ENCODE measurements at places on chromosomes 4 and X. TPM values are rescaled to one million over a fixed set of nuclear protein-coding genes. Genes with fewer than 3 reads are reported as not detected.

UGT2A3 gene
- total RNA-seq: not detected

OTUD6A gene
- total RNA-seq: not detected

ANXA3 gene
- 6.9 TPM for total RNA-seq

ZCCHC12 gene
- total RNA-seq: not detected

SPATA18 gene
- total RNA-seq: 0.21 TPM

HSFX4 gene
- total RNA-seq: not detected

IL3RA gene
- 0.73 TPM for total RNA-seq

HGFAC gene
- total RNA-seq: not detected

APELA gene
- total RNA-seq: not detected

PRPS2 gene
- 118 TPM for total RNA-seq

KLHL2 gene
- total RNA-seq: 32.1 TPM

SUPT20HL1 gene
- total RNA-seq: not detected

- DNase-seq: no peak
Measured at GRCh38 chrX:130654409-130654950, 248.5 kb downstream of the ENOX2 start.

DNA sequence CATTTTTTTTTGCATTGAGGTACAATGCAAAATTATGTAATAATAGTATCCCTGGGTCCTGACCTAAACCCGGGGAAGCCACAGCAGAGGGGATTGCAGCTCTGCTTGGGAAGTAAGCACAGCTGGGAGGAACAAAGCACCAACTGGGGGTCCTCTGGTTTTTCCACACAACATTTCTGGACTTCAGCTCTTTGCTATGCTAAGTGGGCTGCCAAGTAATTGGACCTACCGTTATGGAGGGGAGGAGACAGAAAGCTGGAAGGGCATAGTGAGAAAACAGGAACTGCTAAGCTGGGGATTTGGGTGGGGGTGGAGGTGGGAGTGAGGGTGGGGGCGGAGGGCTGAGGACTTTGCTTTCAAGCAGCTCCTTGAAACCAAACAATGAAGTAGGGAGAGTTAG, 183.3 kb downstream of the ZIC3 start:
- DNase-seq: no peak

GRCh38 chr4:153161226-153161963, 42.8 kb upstream of the TRIM2 start:
- no peak for DNase-seq

DNA sequence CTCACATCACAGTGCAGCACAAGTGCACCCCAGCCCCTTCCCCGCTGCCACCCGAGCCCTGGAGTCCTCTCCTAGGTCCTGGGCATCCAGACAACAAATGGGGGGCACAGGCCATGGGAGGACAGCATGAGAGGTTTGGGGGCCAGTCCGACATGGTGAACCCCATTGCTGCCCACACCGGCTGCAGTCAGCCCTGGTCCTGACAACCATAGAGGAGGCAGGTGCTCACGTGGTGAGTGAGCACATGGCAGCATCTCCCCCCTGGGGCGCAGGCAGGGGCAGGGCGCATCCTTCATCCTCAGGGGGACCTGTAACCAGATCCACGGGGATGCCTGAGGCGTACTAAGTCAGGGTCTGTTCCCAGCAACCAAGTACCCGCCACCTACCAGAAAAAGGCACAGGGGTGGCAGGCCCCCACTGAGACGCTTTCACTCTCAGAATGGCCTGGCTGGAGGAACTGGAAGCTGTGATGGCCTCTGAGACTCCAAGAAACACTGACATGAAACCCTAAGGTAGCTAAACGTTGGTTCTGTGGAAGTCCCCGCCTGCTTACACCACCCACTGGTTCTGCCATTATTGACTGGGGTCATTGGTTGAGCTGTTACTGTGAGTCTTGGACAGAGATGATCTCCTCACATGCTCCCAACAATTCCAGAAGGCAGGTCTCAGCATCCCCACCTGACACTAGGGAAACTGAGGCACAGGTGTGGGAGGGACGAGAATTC, 6.5 kb downstream of the ZFYVE28 start:
- no peak for DNase-seq

GRCh38 chr4:10024303-10024702, 3.0 kb upstream of the SLC2A9 start:
- DNase-seq: no peak

- DNase-seq: no peak
Measured at GRCh38 chrX:81120258-81120935, 81.3 kb downstream of the HMGN5 start.

DNA sequence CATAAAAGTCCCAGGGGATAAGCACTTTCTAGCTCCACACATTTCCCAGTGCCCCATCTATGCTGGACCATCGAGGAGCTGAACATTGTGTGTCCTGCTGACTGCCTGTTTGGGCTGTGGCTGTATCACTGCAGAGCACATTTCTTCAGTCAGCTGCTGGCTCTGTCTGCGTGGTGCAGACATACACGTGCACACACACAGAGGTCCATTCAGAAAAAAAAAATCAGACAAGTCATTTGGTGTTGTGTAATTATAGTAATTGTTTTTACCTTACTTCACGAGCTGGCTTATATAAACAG, 1.1 kb upstream of the PDLIM3 start:
- DNase-seq: no peak

DNA sequence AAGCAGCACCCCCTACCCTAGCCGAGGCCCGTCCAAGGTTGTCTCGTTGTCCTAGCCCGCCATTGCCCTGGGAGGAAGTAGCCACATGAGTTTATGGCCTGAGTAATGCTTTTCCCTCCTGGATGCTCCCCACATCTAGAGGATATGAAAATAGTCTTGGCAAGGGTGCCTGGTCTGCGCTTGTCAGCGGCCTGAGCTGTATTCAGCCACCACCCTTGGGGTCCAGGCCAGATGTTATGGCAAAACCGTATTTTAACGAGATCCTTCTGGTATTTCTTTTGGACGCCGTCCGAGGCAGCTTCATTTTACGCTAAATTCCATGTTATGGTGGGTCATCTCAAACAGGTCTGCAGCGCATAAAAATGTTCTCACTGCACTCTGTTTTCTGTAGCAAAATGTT, 89.3 kb downstream of the GPR143 start:
- no peak for DNase-seq

- no peak for DNase-seq
Measured at GRCh38 chr4:92969650-92970379, 666.0 kb downstream of the GRID2 start.

DNA sequence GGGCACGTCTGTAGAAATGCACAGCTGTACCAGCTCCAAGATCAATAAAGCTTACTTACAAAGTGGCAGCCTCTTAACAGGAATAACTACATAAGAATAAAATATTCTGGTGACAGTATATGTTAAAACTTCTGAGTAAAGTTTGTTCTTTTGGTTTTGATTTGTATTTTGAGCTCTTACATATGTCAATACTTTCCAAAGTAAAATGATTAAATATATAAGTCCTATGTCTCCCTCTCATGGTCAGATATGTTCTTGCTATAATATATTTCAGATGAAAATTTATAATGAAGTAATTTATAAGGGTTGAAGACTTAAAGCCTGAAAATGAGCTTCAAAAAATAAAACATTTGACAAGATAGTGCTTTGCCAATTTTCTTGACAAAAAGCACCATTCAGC, 254.4 kb downstream of the NPFFR2 start:
- no peak for DNase-seq

- no peak for DNase-seq
Measured at GRCh38 chr4:103067841-103068547, 8.6 kb downstream of the SLC9B2 start.

- DNase-seq: no peak
Measured at GRCh38 chr4:183154701-183155391, 55.8 kb downstream of the WWC2 start.

DNA sequence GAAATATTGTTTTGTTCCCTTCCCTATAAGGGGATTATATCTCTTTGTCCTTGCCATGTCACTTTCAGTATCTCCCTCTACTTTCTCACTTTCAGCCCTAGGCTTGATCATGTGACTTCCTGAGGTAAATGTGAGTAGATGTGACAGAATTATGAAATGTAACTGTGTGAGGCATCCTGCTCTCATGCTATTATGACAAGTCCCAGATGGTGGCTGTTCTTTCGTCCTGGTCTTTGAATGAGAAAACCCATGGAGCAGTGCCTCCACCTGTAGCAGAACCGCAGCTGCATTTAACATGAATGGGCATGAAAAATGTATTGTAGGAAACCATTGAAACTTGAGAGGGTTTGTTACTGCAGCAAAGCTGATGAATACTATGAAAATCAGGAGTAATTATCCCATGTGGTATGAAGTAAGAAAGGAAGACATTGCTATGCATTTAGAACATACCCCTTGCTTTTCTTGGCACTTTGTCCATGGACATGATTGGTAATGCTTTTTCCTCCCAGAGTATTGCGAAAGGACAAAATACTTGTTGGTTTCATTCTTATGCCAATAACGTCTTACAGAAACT, 202.2 kb upstream of the GPRIN3 start:
- no peak for DNase-seq

- no peak for DNase-seq
Measured at GRCh38 chrX:136572030-136572429, 40.0 kb downstream of the VGLL1 start.

DNA sequence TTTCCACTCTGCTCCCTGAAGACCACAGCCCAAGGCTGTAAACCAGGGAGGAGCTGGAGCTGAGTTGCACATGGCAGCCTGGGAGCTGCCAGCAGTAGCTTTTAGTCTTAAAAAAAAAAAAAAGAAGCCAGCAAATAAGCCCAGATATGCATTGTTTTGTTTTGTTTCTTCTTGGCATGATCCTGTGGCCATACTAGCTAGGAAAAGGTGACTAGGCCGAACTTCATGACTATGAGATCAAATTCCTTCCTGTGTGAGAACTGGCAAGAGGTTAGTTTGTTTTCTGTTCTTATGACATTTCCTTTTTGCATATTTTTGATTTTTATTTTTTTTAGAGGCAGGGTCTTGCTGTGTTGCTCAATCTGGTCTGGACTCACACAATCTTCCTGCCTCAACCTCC, 323.3 kb downstream of the DCTD start:
- DNase-seq: no peak

- DNase-seq: no peak
Measured at GRCh38 chr4:68693325-68694075, 23.0 kb upstream of the UGT2B15 start.

DNA sequence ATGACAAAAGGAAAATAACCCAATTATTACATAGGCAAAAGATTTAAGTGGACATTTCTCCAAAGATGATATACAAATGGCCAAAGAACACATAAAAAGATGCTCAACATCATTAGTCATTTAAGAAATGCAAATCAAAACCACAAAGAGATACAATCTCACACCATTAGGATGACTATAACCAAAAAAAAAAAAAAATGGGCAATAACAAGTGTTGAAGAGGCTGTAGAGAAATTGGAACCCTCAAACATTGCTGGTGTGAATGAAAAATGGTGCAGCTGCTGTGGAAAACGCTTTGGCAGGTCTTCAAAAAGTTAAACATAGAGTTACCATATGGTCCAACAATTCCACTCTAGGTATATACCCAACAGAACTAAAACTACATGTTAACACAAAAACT, 5.6 kb upstream of the PRDX4 start:
- DNase-seq: no peak

DNA sequence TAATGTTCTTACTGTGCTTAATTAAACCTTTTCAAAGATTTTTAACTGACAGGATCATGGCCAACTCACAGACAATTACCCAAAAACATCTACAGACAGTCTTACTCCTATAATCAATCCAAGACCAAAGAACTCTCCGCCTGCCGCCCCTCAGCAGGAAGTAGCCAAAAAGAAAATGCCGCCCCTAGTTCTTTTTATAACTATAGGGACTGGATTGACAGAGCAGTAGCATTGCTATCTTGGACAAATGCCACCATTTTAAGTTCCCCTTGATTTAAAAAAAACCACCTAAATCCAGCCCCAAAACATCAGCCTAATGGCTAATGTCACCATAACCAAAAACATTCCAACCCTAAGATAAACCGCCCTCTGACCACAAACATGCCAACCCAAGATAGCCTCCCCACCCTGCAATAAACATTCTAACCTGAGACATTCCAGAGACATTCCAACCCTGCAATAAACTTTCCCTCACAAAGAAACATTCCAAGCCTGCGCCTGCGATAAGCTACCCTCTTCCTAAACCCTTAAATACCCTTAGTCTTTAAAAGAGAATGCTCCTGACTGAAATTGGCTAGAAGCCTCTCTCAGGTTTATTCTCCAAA, 77.0 kb downstream of the COQ2 start:
- no peak for DNase-seq

DNA sequence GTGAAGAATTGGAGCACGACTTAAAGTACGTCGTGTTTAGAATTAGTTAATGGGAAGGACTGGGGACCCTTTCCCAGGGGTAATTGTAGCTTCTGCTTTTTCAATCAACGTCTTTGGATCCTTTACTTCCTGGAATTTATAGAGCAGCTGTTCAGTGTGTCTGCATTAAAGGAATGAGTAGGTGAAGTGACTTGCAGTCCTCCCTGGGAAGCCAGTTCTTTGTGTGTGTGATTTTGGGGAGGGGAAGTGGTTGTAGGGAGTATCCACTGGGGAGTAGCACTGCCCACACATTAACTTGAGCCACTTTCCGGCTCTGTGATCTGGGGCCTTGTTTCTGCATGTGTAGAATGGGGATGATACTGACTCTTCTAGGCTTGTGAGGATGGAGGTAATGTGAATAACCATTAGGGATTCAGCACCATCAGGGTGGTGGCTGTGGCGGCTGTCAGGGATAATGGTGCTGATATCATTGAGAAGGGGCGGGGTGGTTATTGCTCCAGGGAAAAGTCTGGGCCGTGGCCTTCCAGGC, 54.7 kb downstream of the TMEM131L start:
- no peak for DNase-seq

DNA sequence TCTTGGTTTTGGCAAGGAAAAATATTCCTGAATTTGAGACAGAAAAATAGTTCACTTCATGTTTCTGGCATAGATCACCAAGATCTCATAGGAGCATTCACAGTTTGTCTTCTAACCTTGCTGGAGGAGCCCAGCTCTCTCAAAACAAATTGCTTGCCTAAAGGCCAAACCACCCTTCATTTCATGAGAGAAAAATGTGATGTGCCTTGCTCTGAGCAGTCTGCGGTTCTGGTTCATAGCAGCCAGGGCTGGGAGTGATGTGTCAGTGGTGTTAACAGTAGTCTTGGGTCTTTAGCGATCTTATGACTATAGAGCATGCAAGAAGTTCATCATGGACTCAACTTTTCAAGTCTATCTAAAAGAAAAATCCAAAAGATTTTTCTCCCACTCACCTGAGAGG, 183.3 kb downstream of the DCLK2 start:
- DNase-seq: no peak
